ENCODE measurements at places on chromosomes 11 and 22. TPM values are rescaled to one million over a fixed set of nuclear protein-coding genes. Genes with fewer than 3 reads are reported as not detected.

The CARNS1 gene
- 0.83 TPM for total RNA-seq

The TIGD3 gene
- 1.6 TPM for total RNA-seq

The PACSIN2 gene
- 32.5 TPM for total RNA-seq

The MOV10L1 gene
- not detected for total RNA-seq

The SLC22A6 gene
- not detected for total RNA-seq

The PIH1D2 gene
- total RNA-seq, result 0.59 TPM

The RTN3 gene
- total RNA-seq, result 51.3 TPM

The APOA4 gene
- not detected for total RNA-seq

DNA sequence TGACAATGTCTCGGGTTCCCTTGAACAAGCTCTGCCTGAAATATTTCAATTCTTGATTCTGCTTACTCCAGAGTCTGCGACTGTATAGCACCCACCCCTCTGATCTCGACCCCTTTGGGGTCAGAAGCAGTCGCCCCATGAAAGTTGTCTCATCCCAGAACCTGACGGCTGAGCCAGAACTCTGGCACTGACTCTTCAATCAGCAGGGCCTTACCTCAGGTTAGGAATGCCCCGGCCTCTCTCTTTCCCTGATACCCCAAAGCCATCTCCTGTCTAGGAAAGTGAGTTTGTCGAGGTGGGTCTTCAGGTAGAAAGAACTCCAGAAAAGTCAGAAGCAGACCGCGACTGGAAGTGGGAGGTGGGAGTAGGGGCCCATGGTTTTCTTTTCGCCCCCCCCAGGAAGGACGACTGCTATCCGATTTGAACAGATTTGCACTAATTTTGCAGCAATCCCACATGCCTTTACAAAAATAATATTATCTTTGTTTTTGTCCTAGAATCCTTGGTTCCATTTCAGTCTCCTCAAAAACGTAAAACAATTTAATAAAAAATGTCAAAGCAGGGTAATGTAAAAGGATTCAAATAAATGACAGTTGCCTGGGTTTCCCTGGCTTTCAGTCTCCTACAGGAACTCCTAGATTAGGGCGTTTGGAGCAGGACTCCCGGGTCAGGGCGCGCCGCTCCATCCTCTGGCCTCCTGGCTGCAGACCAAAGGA, 898 bp upstream of the ROBO3 start:
- H3K36me3 ChIP-seq, result no peaks in the 10 kb centered on the region
- no peak for DNase-seq
- no peak overlapping the region for H3K4me3 ChIP-seq
- H3K27me3 ChIP-seq, result peaks cover 91% of the 10 kb centered on the region
- H3K27ac ChIP-seq, result no peak overlapping the region
- peaks cover 8% of the 10 kb centered on the region for H3K4me1 ChIP-seq

GRCh38 chr11:21564833-21565682, 627.8 kb upstream of the ANO5 start:
- H3K27me3 ChIP-seq, result no peaks in the 10 kb centered on the region
- no peaks in the 10 kb centered on the region for H3K36me3 ChIP-seq
- DNase-seq, result no peak
- H3K27ac ChIP-seq, result no peak overlapping the region
- no peaks in the 10 kb centered on the region for H3K4me1 ChIP-seq

- H3K27ac ChIP-seq, result no peak overlapping the region
- H3K27me3 ChIP-seq, result peaks cover 5% of the 10 kb centered on the region
- DNase-seq, result peak; percentile 18
Measured at GRCh38 chr22:26888887-26889286, 231.5 kb downstream of the MIAT start.

- no peaks in the 10 kb centered on the region for H3K36me3 ChIP-seq
- H3K4me1 ChIP-seq, result peaks cover 5% of the 10 kb centered on the region
- no peak overlapping the region for H3K27ac ChIP-seq
- H3K4me3 ChIP-seq, result no peak overlapping the region
Measured at GRCh38 chr22:45583504-45583903, 80.8 kb downstream of the FBLN1 start.

DNA sequence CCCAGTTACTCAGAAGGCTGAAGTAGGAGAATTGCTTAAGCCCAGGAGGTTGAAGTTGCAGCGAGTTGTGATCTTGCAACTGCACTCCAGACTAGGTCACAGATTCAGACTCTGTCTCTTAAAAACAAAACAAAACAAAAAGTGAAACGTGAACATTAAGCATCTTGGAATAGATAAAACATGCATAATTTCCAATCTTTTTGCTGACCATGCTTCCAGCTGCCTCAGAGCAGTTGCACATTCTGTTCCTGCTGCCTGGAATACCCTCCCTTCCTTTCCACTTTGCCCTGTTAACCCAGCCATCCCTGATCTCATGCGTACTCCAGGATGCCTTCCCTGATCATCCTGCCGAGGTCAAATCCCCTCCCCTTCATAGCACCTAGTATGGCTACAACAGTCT, 718 bp upstream of the CCDC88B start:
- H3K27ac ChIP-seq, result peak overlapping the region; percentile 91
- H3K36me3 ChIP-seq, result peaks cover 32% of the 10 kb centered on the region

- H3K4me1 ChIP-seq, result no peaks in the 10 kb centered on the region
- no peak overlapping the region for H3K4me3 ChIP-seq
- no peaks in the 10 kb centered on the region for H3K36me3 ChIP-seq
- no peak for DNase-seq
- H3K27me3 ChIP-seq, result peaks cover 5% of the 10 kb centered on the region
Measured at GRCh38 chr11:44883277-44883676, 67.4 kb downstream of the TP53I11 start.

DNA sequence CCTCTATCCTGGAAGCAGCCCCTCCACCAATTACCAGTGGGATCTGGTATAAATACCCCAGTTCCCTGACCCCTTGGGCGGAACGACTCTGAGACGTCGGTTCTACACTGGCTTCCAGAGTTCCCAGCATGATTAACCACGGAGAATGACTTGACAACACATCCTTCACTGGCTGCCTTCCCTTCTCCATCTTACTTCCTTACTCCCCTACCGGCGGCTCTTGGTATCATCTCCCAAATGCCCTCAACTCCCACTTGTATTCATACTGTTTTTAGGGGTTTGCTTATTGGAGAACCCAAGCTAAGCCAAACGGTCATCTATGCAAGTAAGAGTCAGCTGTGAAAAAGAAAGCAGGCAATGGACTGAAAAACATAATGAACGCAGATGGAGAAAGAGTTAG, 56.1 kb downstream of the APOL3 start:
- no peak for DNase-seq
- H3K4me3 ChIP-seq, result no peak overlapping the region
- no peak overlapping the region for H3K27ac ChIP-seq
- no peaks in the 10 kb centered on the region for H3K36me3 ChIP-seq

DNA sequence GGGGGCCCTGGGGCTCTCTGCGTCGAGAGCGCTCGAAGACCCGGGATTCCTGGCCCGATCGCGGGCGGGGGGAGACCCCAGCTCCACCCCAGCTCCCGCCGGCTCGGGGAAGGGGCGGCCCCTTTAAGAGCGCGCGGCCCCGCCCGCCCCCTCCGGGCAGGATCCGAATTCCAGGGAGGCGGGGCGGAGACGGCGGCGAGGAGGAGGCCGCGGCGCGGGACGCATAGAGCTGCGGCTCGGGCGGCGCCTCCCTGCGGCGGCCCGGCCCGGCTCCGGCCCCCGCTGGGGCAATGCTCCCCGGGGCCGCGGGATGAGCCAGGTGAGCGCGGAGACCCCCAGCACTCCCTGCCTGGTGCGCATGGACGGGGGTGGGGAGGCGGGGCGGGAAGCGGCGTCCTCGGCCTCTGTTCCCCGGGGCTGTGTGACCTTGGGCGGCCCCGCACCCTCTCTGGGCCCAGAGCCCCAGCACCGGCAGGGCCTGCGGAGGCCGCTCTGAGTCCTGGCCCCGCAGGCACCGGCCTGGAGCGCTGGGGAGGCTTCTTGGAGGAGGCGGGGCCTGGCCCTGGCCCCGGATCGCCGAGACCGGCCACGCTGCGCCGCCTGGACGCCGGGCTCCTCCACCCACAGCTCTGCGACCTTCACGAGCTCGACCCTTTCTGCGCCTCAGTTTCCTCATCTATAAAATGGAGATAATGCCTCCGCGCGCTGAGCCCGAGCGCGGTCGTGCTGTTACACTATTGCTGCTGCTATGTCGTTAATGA, 565 bp downstream of the GAS2L1 start:
- peaks cover 4% of the 10 kb centered on the region for H3K4me1 ChIP-seq
- H3K27ac ChIP-seq, result peak overlapping the region; percentile 13
- peak; percentile 87 for DNase-seq
- H3K4me3 ChIP-seq, result peak overlapping the region; percentile 83
- no peaks in the 10 kb centered on the region for H3K36me3 ChIP-seq

GRCh38 chr11:109968781-109969180, 124.4 kb upstream of the ZC3H12C start:
- H3K36me3 ChIP-seq, result no peaks in the 10 kb centered on the region
- peak overlapping the region; percentile 30 for H3K27ac ChIP-seq
- H3K4me3 ChIP-seq, result no peak overlapping the region
- no peak for DNase-seq
- peaks cover 7% of the 10 kb centered on the region for H3K27me3 ChIP-seq

GRCh38 chr11:31725176-31725575, 85.9 kb downstream of the PAX6 start:
- H3K27me3 ChIP-seq, result no peaks in the 10 kb centered on the region
- no peak overlapping the region for H3K4me3 ChIP-seq
- H3K36me3 ChIP-seq, result no peaks in the 10 kb centered on the region
